ENCODE measurements at places on chromosomes 7 and 10.

- DNase-seq: no peak
Measured at GRCh38 chr7:39609113-39609934, 14.0 kb upstream of the RALA start.

DNA sequence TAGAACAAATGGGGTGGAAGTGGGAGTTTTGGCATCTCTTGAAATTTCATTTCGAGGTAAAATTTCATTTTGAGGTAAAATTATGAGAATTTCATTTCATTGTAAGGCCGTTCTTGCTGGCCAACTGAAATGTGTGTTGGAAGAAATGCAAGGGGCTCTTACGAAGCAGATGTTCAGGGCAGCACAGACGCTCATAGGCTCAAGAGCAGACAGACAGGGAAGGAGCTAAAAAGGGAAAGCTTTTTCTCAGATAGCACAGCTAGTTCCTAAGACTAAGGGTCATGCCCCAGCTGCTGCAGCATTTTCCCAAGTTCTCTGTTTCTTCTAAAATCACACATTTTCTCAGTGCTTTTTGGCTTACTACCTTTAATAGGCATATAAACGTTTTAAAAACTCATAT, 65.1 kb upstream of the SFMBT2 start:
- peak; percentile 16 for DNase-seq

GRCh38 chr10:99207340-99207739, 28.3 kb downstream of the HPSE2 start:
- DNase-seq: no peak

DNA sequence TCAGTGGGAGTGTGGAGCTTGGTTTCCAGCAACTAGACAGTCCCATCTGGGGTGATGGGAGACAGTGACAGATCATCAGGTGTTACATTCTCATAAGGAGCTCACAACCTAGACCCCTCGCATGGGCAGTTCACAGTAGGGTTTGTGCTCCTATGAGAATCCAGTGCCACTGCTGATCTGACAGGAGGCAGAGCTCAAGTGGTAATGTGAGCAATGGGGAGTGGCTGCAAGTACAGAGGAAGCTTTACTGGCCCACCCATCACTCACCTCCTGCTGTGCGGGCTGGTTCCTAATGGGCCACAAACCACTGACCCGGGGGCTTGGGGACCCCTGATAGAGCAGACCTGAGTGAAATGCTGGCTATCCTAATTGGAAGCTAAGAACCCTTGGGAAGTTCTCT, 242.8 kb downstream of the BAMBI start:
- no peak for DNase-seq

DNA sequence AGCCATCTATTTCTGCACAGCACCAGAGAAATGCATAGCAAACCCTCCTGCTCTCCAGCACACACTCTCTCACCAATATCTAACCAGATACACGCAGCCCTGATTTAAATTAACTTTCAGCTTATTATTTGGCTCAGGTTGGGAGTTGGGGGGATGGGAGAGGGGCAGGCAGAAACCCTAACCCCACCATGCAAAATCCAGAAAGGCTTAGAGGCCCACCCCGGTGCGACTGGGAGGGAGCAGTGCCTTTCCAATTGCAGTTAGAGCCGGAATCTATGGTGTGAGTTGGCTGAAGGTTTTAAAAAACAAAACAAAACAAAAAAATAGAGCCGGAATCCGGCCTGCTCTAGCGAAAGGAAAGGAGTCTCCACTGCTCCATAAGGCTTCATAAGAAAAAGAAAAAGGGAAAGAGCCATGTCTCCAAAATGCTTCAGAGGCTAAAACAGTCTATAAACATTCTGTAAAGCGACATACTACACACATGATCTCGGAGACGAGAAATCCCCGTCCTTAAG, 2.9 kb downstream of the IGF2BP3 start:
- DNase-seq: no peak
